ENCODE measurements at places on chromosomes 1 and 21.

DNA sequence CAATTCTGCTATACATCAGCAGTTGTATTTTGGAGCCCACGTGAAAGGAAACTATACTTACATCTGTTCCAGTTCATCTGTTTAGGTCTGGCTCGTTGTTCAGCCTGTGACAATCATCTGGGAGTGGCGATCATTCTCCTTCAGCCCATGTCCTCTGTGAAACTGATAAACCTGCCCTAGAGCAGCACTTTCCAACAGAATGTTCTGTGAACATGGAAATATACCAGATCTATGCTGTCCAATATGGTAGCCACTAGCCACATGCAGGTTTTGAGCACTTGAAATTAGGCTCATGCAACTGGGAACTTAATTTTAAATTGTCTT, 24.5 kb upstream of the COQ8A start:
- DNase-seq, result no peak

DNA sequence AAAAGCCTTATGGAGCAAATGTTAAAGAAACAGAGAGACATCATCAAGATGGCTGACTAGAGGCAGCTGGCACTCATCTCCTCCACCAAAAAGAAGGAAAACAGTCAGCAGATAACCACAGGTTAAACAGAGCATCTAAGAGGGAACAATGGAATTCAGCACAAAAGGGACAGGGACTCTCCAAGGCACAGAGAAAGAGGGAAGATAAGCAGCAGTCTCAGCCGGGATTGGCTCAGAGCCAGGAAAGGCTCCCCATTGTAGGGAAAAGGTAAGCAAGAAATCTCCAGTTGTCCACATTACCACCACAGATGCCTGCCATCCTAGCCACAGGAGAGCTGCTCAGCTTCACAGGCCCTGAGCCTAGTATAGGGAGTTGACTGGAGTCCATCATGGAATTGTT, 605.5 kb downstream of the SMYD3 start:
- DNase-seq, result no peak

GRCh38 chr1:77039739-77040138, 172.5 kb downstream of the ST6GALNAC5 start:
- peak; percentile 97 for DNase-seq

DNA sequence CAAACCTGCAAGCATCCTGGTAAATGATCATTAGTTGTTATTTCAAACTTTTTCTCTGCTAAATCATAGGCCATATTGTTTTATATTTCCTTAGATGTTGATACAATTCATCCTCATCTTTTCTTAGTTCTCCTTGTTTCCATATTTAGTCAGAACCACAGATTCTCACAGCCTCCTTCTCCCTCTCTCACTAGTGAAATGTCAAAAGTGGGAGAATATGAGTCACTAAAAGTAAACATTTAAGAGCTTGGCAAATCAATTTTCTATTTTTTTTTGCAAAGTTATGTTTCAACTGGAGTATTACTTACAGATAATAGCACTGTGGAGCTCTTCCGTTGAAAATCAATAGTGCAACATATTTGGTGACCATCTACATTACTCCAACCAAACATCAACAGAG, 308.8 kb downstream of the COL11A1 start:
- DNase-seq, result no peak

GRCh38 chr1:222950892-222951291, 136.1 kb downstream of the DISP1 start:
- no peak for DNase-seq

DNA sequence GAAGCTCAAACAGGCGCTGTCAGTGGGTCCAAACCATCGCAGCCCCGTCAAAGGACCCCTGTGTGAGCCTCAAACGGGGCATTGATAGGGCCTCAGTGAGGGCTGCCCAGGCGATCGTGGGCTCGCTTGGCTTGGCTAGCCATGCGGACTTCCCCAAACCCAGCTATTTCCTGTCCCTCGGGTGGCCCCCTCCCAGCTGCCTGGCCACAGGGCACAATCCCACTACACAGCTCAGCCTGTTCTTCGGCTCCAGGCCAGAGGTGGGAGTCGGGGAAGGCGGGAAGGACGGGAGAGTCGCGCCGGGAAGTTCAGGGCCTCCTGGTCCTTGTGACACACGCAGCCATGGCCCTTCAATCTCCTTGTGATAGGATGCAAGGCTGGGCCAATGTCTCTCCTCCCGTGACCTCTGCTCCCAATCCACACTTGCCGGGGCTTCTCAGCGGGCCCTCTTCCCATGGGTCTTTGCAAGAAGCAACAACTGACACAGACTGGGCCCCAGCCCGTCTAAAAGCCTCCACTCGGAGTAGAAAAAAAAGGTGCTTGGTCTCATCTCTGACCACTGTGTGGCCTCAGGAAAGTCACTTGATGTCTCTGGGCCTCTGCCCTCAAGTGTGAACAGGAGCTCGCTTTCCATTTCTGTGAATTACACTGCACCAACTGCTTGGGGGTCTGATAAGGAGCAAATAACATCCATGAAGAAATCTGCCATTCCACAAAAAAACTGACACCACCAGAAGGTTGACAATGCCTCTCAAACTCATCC, 7.1 kb upstream of the MATN1 start:
- no peak for DNase-seq

GRCh38 chr1:153364156-153364555, 6.5 kb downstream of the S100A9 start:
- DNase-seq, result no peak

DNA sequence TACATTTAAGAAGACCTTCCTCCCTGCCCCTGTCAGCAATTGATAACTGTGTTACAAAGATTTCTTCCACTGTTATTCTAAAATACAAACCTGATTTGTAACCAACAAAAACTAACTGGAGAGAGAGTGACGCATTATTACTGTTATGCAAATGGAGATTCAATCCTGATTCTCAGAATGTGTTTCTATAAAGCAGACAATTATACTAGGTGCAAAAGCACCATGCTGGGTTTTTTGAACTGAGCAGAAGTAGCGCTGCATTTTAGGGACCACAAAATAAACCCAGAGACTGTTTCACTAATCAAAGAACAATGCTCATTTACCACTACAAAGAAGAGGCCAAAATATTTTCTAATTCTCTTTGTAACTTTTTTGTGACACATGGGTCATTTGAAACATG, 13.6 kb upstream of the GBP6 start:
- DNase-seq, result no peak

DNA sequence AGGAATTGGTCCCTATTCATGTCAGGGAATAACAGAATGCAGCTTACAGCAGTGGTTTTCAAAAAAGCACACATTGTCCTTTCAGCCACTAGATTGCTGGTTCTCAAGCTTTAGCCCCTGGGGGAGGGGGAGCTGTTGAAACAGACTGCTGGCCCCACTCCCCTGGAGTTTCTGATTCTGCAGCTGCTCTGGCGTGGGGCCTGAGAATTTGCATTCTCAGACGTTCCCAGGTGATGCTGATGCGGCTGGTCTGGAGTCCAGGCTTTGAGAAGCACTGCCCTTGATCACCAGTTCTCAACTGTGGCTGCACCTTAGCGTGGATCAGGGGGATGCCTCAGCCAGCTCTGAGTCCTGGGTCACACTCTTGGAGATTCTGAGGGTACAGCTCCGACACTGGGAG, 62.7 kb upstream of the LAPTM5 start:
- DNase-seq, result no peak

DNA sequence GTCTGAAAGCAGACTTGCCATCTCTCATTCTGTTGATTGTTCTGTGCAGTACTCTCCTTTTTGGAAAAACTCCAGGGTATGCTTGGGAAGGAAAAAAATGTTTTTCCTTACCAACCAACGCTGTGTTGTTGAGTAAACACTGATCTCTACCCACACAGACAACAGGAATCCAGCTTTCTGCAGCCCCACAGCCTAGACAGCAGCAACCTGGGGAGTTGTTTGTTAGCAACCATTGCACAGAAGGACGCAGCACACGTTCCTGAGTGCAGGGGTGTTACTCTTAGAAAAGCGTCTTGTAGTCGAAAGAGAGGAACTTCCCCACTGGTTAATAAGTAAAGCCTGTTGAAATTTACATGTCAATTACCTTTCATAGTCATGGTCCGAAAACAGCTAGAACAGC, 56.6 kb downstream of the SMYD2 start:
- no peak for DNase-seq

DNA sequence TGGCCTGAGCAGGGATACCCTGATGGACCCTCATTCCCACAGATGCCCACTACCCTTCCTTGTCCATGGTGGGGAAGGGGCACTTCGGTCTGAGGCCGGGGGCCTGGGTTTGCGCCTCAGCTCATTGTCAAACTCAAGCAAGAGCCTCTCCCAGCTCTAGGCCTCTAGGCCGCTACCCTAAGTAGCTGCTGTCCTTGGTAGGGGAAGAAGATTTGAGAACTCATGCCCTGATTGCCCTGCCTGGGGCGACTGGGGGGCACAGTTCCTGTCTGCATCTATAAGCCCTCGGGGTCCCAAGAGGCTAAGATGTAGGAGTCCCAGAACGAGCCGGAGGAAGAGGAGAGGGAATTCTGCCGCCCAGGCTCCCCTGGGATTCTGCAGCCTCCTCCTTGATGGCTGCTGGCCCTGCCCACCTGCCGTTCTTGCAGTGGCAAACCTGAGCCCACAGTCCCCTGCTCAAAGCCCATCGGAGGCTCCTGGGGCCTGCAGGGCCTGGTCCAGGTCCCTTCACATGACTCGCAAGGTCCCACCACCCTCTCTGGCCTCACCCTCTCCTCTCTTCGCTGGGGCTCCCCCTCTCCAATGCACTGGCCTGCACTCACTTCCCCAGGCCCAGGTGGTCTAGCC, 20.4 kb upstream of the CASZ1 start:
- DNase-seq, result no peak

DNA sequence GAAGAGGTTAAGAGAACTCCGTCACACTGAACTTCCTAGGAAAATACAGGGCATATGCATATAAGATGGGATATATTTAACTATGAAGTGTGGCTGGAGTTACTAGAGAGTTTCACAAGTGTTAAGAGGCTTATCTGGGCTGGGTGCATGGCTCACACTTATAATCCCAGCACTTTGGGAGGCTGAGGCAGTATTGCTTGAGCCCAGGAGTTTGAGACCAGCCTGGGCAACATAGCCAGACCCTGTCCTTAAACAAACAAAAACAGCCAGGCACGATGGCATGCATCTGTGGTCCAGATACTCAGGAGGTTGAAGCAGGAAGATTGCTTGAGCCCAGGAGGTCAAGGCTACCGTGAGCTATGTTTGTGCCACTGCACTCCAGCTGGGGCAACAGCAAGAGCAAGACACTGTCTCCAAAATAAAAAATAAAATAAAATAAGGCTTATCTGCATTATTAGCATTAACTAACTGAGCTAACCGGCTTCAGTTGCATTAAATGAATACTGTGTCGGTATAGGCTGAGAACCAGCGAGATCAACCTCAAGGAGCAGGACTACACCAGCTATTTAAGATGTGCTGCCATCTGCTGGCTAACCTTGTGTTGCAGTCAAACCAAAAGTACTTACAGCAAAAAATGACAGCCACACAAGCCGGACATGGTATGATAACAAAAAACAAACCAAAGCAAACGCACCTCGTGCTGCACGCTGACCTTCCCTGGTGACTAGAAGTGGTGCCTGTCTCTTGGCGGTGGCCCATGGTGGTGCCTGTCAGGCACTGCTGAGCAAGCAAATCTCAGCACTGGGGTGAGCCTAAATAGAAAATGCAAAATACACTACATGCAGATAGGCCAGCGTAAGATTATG, 19.7 kb upstream of the RBBP5 start:
- DNase-seq, result peak; percentile 58

GRCh38 chr1:26075421-26076144, 8.2 kb upstream of the TRIM63 start:
- DNase-seq, result no peak

DNA sequence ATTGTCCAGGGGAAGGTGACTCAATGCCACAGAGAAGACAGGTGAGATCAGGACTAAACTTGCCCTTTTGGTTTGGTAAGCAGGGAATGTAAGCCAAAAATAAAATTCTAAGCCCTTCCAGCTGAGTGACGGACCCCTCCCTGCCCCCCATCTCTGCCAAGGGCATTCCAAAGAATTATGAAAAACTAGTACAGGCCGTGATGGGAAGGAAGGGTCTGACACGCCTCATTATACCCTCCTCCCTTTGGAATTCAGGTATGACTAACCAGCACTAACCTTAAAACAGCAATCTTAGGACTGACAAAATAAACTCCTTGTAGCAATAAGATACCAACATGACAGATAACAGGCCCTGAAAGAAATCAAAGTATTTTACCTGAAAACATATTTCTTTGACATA, 99.6 kb downstream of the GABPA start:
- DNase-seq, result peak; percentile 70

GRCh38 chr1:153292740-153293479, 19.8 kb downstream of the PGLYRP3 start:
- no peak for DNase-seq

GRCh38 chr1:24713176-24713575, 32.1 kb upstream of the CLIC4 start:
- peak; percentile 80 for DNase-seq

DNA sequence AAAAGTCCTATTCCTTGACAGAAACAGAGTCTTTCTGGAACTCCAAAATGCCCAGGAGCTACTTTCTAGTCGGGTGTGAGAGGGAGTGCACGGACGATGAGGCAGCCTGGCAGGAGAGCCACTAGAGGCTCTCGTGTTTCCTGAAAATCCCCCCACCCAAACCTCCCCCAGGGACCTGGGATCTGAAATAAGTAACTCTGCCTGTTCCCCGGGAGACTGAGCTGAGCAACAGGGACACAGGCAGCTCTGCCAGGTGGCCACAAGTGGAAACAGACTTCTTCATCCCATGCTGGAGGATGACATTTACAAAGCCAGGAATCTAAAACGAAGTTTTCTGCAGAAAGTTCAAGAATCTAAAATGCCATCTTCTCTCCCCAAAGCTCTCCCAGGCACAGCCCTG, 77.1 kb downstream of the ITPKB start:
- no peak for DNase-seq

- peak; percentile 57 for DNase-seq
Measured at GRCh38 chr1:32215629-32216480, 6.3 kb downstream of the TMEM234 start.

DNA sequence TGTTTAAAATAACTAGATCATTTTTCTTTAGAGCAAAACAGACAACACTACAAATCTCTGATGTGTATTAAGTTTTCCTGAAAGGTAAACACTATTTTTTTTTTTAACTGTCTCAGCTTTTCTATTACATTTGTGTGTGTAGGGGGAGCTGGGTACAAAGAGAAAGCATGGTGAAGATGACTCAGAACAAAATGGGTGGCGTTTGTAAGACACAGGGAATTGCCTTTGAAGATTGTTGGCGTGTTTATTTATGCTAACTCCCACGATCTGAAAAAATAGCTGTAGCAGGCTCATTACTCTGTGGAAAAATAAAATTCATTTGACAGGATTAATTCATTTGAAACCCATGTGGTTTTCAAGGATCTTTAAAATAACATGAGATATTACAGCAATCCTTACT, 285.1 kb downstream of the RYR2 start:
- DNase-seq, result no peak

GRCh38 chr1:217876896-217877295, 245.8 kb downstream of the SPATA17 start:
- no peak for DNase-seq

GRCh38 chr1:20125100-20125499, 5.8 kb upstream of the PLA2G2D start:
- peak; percentile 27 for DNase-seq

DNA sequence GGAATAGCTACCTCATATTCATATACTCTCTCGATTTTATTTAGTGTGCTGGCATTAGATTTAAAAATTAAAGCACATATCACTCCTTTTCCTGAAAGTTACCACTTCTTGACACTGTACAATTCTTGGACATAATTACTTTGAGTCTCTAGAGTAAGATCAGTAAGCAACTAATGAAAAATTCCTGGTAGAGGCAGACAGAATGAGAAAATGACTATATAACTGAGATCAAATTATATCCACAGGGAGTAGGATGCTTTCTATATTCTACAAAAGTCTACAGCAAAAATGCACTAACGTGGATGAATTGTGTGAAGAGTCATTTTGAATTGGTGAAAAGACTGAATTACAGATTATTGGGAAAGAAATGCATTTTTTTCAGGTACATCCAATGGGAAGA, 445.7 kb downstream of the PTBP2 start:
- DNase-seq, result no peak
